ENCODE measurements at places on chromosomes 5 and 9.

DNA sequence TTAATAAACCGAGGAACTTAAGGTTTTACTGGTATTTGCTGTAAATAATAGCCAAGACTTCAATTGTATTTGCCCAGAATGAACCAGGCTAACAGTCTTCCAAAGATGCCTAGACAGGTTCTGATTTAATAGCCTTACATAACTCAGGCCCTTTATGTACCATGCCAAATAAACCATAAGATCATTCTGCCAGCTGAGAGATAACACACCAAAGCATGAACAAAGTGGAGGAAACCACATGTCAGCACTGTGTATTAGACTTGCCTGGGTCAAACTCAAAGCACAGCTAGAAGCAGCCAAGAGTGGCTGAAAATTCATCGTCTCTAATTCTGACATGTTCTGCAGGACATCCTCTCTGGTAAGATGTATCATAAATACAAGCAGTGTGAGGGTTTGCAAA, 319.3 kb upstream of the ZNF608 start:
- DNase-seq: no peak

DNA sequence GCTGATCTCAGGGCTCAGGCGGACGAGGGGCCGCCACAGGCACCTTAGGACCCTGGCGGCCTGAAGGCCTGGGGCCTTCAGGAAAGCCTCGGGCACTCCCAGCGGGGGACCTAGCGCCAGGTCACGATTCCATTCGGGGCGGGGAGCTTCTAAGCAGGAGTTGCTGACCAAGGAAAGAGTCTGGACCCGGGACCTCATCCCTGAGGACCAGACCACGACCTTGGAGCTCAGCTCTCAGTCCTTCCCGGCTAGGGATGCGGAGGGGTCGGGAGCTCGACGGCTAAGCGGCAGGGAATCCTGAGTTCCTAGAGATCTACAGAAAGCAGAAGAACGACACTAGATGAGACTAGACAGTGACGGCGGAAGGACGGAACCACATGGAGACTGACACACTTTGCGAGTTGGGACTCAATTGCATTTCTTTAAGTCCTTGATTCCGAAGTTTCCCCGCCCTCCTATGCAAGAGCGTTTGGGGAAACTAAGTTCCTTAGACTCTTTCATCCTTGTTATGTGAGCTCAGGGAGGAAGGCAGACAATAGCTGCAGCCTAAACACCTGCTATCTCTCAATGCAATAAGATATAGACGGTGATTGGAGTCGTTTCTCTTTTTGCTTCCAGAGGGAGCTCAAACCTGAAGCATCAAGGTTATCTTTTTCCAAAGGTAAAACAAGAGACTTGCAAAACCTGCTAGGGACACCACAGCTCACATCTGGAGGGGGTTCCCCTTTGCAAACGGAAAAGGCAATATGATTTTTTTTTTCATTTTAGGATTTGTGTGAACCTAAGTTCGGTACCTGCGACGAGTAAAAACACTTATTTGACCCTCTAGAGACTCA, 9.7 kb downstream of the NR2F1-AS1 start:
- no peak for DNase-seq

- no peak for DNase-seq
Measured at GRCh38 chr5:73438645-73439470, 9.7 kb downstream of the FOXD1 start.

GRCh38 chr5:54390015-54390414, 65.5 kb upstream of the HSPB3 start:
- peak; percentile 90 for DNase-seq

DNA sequence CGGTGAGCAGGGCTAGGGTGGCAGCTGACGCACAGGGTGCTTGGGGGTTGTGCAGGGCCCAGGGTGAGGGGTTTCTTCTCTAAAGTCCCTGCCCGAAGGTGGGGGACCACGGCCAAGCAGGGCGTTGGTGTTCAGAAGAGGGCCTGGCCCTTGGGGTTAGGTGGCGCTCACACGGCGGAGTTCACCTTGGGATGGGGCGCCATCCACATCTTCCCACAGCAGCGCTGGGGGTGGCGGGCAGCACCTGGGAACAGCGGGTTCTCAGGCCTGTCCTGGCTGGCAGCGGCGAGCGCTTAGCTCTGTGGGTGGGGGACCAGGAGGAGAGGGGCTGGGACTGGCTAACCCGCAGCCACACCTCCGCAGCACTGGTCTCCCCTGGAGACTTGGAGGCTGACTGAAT, 6.1 kb downstream of the GPSM1 start:
- no peak for DNase-seq

- no peak for DNase-seq
Measured at GRCh38 chr5:41683181-41683580, 172.8 kb upstream of the PLCXD3 start.

DNA sequence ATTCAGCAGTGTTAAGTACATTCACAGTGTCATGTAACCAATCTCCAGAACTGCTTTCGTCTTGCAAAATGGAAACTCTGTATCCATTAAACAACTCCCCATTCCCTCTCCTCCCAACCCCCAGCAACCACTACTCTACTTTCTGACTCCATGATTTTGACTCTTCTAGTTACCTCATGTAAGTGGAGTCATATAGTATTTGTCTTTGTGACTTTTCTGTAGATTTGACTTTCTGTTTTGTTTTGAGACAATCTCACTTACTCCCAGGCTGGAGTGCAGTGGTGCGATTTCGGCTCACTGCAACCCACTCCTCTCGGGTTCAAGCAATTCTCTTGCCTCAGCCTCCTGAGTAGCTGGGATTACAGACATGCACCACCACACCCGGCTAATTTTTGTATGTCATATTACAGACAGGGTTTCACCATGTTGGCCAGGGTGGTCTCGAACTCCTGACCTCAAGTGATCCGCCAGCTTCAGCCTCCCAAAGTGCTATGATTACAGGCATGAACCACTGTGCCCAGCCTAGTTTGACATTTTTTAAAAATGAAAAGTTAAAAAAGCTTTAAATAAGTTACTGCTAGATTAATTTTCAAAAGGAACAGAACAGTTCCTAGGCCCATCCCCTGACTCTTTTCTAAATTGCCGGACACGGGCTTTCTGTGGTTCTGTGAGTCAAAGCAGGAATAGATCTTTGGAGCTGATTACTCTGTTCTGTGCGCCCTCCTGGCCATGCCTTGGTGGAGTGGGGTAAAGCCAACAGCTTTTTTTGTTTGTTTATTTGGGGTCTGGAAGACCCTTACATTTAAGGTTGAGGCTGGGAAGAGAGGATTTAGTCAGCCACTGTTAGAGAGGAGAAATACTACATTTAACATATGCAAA, 59.3 kb downstream of the RALGPS1 start:
- DNase-seq: no peak

DNA sequence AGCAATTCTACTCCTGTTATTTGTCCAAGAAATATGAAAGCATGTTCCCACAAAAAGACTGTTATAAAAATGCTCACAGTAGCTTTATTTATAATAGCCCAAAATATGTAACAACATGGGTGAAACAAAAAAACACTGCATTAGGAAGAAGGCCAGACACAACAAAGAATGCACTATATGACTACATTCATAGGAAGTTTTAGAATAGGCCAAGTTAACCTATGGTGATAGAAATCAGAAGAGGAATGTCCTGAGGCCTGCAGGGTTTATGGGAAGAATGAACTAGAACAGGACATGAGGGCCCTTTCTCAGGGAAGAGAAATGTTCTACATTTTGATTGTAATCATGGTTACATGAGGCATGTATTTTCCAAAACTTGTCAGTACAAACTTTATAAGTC, 24.7 kb upstream of the TAS2R1 start:
- DNase-seq: no peak

DNA sequence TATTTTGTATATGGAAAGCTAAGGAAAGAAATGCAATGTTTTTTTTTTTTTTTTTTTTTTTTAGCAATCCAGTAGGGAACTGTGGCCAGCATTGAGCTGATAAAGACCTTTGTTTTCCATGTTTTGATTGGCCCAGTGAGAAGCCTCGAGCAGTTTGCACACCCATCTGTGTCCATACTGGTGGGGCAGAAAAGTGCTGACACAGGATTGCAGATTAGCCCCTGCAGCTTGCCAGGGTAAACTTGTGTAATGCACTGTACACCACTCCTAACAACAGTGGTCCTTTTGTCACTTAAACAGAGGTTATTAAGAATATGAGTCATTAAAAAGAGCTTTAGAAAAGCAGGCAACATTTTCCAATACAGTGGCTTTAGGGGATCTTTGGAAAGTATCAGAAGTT, 132.8 kb upstream of the CDKN2B start:
- no peak for DNase-seq

GRCh38 chr5:10726913-10727517, 34.0 kb downstream of the DAP start:
- DNase-seq: no peak

DNA sequence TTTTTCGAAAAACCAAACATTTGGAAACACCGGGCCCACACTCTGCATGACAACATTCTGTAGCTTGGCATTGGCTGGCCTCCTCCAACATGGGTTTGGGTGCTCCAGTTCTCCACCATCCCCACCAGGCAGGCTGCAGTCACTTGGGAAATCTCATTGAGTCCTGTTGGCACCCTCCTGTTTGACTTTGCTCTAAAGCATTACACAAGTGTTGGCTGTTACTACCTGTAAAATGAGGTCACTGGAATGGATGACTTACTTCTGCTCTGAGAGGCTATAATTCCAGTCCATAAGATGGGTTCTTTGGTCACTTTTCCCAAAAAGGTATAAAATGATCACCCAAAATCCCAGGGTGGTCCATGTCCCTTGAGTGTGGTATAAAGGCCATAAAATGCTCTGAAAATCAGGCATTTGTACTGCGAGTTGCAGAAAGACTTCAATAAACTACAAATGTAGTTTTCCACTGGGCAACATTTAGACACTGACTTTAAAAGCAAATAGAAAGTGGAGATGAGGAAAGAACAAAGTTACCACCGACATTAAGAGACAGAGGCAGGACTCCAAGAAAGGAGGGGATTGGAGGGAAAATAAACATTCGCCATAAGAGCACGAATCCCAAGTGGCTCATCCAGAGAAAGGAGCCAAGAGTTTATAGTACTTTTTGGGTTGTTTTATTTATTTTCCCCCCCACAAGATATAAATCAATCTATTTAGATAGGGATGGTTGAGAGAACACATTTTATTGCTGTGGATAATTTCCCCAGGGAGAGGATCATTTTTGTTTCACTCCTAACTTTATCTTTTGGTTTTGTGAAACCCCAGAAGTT, 295.1 kb downstream of the TLE1 start:
- DNase-seq: peak; percentile 49

Data from fibroblast of skin of left quadriceps (primary cell).